Activated effector memory CD4-positive, alpha-beta T cell treated with Interleukin-2 at 50 U/mL for 16 hours (primary cell): ENCODE measurements at places on chromosomes 12 and 14.

DNA sequence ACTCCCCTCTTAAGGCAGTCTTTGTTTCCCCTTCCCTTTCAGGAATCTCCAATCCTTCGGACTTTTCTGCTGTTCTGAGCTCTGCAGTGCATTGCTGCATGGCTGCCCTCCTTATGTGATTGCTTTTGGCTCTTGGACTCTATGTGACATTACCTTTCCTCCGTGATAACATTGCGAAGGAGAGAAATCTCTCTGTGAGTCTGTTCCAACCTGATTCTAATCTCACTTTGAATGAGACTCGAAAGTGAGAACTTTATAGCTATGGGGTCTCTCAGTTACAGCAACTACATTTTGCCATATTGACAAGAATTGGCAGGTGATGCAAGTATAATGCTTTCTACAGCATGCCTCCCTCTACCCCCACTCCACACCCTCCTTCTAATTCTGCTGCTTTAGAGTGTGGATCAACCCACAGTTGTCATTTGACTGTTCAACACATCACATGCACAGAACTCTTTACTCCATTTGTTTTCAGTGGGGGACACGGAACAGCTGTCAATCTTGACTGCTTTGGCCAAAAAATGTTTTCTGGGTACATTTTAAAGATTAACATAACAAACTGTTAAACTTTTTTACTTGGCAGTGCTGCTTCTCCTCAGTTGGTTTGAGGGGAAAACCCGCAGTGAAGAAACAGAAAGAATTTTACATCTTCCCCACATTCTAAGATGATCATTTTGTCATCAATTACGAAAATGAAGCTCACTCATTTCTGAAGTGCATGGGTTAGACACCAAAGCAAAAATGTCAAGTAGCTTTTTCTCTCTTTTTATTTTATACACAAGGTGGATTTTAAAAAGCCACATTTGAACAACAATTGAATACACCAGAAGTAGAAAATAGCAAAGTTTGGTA is 125.5 kb upstream of the RMST start:
- no peak for DNase-seq

GRCh38 chr12:56676851-56677580 is 11.1 kb downstream of the PTGES3 start:
- DNase-seq = no peak

DNA sequence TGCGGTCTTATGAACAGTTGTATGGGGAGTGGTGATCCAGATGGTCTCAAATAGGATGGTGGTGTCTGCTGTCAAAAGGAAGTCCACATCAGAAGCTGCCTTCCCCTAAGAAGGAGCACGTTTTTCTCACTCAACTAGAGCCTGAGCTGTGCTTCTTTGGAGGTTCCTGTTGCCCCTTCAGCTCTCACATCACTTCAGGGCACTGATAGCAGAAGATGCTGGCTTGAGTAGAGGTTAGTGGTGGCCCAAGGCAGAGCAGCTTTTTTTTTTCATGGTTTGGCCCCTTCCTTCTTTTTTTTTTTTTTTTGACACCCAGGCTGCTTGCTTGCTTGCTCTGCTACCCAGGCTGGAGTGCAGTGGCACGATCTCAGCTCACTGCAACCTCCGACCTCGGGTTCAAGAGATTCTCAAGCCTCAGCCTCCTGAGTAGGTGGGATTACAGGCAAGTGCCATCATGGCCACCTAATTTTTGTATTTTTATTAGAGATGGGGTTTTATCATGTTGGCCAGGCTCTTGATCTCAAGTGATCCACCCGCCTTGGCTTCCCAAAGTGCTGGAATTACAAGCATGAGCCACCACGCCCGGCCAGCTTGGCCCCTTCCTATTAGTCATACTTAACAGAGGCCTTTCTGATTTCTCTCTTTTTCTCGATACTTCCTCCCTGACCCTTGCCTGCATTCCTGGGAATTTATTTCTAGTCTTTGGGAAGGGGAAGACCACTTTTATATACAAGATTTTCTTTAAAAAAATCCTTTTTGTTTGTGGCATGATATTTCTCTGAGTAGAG is 31.6 kb downstream of the KLRD1 start:
- DNase-seq = no peak

- no peak for DNase-seq
These were observed 141.5 kb downstream of the ANO2 start for GRCh38 chr12:5803532-5803931.

DNA sequence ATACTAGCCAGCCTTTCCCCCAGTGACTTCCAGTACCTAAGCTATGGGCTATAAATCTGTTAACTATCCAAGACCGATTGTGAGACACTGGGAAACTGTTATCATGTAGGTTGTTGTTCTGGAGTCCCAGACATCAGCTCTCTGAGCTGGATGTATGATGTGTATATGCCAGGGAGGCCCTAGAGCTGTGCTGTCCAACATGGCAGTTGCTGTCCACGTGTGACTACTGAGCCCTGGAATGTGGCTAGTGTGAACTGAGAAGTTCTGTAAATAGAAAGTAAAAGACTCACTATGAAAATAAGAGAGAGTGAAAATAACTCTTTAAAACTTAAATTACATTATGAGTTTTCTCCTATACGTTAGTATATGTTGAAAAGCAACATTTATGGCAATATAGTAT is 755.8 kb upstream of the FBXO33 start:
- DNase-seq = no peak

GRCh38 chr12:98439981-98440581 is 75.3 kb upstream of the TMPO start:
- DNase-seq = no peak

GRCh38 chr14:104969741-104970230 is 8.4 kb downstream of the AHNAK2 start:
- no peak for DNase-seq

DNA sequence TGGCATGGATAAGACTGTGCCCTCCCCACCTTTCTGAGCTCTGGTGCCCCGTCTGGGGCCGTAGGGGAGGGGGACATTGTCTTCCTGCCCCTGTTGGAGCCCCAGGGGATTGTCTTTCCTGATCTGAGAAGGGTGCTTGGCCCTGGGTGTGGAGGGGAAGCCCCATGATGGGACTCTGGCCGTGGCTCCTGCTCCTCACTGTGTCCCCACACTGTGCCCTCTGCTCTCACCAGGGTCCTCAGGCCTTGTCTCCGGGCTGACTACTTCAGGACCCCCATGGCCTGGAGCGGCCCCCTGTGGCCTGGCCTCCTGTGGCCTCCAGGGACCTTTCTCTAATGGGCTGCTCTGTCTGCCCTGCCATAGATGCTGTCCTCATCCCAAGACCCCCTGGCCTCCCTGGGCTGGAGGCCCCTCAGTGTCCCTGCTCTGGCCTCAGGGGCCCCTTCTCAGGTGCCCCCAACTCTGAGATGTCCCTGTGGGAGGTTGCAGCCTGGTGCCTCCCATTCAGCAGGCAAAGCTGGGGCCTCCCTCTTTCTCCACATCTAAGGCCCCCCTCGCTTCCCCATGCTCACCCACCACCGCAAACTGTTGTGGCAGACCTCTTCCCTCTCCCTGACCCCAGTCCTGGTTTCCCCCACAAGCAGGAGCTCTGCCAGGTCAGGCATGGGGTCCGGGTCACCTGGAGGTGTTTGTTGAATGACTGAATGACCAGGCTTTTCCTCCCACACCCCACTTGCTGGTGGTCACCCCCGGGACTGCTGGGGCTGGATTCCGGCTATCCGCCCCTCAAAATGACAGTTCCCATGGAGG is 4.0 kb downstream of the KIF26A start:
- no peak for DNase-seq
